NCI-H2107 (cell line): ENCODE measurements at places on chromosomes 11 and 22.
A peak's percentile ranks its signal among the peaks of the same experiment; 100 is the strongest.

DNA sequence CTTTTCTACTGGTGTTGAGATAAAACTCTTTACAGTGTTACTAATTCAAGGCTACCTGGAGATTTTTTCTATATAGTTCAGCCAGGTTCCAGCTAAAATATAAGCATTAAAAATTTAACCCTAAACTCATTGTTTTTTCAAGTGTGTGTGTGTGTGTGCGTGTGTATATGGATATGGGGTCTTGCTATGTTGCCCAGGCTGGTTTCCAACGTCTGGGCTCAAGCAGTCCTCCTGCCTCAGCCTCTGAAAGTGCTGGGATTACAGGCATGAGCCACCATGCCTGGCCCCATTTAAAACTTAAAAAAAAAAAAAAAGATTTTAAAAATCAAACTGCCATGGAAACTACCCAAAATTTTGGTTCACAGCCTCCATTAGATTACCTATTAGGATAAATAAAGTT lies 4.5 kb upstream of the PES1 start:
- no peak for DNase-seq

GRCh38 chr11:15913261-15913660 lies 443.1 kb downstream of the SOX6 start:
- DNase-seq: no peak

DNA sequence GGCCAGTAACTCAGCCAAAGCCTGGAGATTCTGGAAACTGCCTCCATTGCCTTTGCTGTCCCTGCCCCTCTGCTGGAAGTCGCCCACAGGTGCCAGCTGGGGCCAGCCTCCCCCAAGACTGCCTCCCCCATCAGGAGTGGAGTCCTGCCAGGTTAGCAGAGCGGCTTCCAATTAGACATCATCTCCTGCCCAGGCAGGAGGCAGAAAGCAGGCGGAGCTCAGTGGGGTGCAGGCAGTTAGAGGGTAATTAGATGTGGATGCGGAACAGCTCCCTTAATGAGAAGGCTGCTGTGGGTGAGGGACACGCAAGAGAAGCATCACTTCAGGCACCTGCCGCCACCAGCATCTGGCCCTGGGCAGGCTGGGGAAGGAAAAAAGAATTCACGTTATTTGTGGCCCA lies 90.9 kb upstream of the TP53I11 start:
- peak; percentile 74 for DNase-seq

DNA sequence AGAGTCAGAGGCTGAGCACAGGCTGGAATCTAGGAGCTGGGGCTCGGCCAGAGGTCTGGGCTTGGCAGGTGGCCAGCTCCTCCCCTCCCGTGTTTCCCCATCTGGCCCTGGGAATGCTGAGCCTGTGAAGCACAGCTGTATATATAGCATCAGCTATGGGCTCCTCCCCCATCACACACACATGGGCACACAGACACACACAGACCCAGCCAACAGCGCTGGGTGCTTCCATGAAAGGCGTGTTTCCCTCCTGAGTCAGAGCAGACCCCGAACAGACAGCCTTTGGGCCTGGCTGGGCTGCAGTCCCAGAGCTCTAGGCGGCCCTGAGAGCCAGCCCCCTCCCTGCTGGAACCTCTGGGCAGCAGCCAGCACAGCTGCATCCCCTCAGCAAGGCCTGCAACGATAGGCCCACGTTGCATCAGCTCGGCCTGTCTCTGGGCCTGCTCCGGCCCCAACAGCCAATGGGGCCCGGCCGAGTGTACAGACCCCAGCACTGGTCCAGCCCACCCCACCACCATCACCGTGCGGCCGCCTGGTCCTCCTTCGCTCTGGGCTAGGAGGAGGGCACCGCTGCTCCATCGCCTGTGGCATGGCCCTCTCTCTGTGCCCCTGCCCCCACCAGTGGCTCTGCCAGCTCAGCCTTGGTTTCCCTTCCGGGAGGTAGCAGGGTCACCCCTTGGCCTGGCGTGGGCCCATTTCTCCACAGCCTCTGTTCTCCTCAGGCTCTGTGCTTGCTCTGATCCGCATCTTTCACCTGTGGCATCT lies 7.6 kb upstream of the SERPINH1 start:
- no peak for DNase-seq

GRCh38 chr11:97979741-97980140 lies 1041.0 kb upstream of the CNTN5 start:
- DNase-seq: no peak

DNA sequence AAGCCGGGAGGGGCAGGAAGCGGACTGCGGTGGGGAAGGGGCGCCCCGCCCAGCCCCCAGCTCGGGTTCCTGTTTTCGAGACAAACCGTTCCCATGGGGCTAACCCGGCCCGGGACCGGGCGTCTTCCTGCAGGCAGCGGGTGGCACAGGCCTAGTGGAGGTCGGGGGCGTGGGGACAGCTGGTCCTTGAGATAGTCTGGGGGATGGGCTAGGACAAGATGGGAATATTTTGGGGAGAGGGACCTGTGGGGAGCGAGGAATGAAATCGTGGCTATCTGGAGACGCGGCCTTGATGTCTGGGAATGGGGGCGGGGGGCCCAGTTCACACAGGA lies 1.2 kb upstream of the RASGRP2 start:
- DNase-seq: no peak

DNA sequence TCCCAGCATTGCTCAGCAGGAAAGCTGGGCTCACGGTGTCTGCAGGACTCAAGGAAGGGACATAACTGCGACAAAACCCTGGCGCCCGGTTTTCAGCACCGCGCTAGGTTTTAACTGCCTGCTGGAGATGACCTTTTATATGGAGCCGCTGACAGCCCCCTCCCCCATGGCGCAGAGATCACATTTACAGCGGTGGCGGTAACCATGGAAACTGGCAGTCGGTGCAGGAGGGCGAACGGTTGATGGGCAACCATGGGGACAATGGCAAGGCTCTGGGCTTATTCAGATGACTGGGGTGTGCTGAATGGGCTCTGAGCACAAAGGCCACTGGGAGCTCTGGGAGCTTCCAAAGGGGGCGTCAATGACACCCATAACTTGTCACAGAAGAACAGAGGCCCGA lies 37.2 kb downstream of the CELSR1 start:
- no peak for DNase-seq

- no peak for DNase-seq
These were observed 1.0 kb downstream of the PAX6 start for GRCh38 chr11:31809857-31810778.

GRCh38 chr22:28024422-28024888 lies 105.4 kb upstream of the PITPNB start:
- DNase-seq: no peak

GRCh38 chr11:83827520-83827919 lies 541.4 kb upstream of the CCDC90B start:
- no peak for DNase-seq

DNA sequence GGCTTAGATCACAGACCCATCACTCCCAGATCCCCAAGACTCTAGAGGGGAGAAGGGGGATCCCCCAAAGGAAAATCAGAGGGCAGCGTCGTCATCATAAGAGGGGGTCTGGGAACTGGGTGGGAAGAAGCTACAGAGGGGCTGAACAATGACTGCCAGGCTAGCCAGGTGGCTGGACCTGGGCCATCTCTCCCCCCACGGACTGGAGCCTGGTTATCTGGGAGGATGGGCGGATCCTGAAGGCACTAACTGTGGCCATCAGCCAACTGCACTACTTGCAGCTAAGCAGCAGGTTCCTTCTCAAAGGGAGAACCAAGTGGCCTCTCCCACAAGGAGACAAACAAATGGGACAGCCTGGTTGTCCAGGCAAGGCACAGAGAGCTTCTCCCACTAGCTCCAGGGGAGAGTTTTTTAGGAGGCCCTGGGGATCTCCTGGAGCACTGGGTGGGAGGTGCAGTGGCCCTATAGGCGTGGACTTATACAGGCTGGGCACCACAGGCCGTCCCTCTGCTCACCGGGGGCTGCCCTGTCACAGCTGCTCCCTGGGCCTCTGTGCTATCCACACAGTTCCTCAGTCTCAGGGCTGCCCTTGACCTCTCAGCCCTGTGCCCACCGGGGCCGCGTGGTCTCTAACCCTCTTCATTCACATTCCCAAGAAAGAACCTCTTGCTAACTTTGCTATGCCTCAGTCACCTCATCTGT lies 15.4 kb downstream of the P2RY6 start:
- no peak for DNase-seq

DNA sequence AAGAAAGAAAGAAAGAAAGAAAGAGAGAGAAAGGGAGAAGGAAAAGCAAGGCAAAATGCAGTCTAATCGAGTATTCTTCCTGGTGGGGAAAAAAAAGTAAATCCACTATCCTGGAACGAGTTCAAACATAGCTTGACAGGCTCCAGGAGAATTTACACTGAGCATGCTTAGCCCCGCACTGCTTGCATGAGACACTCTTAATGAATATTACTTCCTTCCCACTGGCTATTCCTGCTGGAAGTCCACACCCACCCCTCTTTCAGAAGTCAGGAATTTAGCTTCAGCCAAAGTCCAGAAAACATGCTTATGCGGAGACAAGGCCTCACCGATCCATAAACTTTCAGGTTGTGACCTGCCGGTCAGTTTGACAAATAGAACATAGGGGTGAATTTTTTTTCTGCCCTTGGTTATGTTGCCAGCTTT lies 251.8 kb upstream of the BLID start:
- DNase-seq: no peak

DNA sequence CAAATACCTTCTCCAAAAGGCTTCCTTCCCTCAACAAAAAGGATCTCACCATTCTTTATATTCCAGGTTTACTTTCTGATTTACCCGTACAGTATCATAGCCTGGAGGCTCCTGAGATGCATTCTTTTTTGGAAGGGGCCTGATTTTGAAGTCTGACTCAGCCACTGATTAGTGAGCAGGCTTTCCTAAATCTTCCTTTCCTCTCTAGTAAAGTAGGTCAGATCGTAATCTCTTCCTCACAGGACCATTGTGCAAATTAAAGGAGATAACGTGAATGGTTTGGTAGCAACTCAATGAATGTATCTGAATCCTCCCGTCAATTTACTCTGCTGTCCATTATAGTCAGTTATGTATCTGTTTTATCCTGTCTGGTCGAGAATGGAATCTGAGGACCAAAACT lies 227.7 kb upstream of the ANO5 start:
- DNase-seq: no peak

- no peak for DNase-seq
These were observed 53.1 kb downstream of the OPCML start for GRCh38 chr11:133479209-133479608.

DNA sequence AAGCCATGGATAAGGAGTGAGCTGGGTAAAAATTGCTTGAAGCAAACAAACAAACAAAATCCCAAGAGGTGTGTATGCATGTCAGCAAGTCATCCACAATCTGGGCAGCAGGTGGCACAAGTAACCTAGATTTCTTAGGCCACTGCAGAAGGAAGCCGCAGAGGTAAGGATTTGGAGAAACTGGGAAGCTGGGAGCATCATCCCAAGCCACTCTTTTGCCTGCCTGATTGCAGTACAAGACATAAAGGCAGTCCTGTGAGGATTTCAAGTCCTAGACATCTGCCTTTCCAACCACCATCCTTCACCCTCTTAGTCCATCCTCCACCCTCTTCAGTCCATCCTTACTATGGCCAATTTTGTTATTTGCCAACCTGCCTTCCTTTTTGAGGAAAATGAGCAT lies 67.2 kb upstream of the BMAL1 start:
- DNase-seq: peak; percentile 69

DNA sequence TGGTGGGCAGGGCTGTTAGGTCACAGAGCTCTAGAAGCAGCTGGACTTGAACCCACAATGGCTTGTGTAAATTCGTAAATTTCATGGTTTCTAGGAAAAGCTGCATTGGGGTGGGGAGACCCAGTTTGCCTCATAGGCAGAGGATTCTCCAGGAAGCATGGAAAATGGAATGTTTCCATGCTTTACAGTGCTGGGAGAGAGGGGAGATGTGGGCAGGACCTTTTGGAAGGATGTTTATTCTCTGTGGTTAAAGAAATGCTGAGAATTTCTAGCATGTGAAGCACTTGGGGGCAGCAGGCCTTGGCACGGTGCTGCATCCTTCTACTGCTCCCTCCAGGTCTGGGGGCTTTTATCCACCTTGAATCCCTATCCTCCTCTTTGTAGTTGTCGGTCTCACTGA lies 46.3 kb downstream of the TRAF6 start:
- no peak for DNase-seq

GRCh38 chr11:128841461-128842072 lies 25.5 kb downstream of the KCNJ1 start:
- DNase-seq: no peak

DNA sequence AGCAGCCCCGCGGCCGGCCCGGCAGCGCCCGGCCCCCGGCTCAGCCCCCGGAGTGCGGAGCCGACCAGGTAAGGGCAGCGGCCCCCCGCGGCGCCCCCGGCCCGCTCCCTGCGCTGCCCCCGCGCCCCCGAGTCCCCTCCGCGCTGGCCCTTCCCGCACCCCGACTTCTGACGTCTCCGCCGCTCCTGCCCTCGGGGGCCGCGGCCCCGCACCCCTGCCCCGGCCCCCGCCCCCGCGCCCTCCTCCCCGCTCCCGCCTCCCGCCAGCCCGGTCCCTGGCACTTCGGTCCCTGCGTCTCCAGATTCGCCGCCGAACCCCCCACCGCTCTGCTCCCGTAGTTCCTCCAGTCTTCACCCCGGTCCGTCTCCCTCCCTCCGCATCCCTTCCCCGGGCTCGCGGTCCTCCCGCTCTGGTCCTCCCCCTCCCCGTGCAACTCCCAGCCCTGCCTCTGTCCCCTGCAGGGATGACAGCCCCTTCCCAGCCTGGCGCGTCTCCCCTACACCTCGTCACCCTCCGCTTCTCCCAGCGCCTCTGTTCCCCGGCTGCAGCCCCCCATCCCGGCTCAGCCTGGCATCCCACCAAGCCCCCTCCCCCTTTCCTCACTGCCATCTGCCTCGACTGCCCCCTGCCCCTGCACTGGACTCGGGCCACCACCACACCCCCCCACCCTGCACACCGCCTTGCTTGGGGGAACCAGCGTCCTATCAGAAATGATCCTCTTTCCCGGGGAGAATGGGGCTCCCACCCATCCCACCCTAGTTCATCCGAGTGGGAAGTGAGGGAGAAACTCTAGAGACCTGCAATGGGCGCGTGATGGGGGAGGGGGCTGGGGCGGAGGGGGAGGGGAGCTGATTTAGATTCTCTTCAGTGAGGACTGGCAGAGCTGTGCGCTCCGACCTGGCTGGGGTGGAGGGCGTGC lies 531 bp downstream of the GRIK4 start:
- no peak for DNase-seq

GRCh38 chr11:68969386-68969785 lies 11.4 kb downstream of the MRGPRD start:
- DNase-seq: no peak

DNA sequence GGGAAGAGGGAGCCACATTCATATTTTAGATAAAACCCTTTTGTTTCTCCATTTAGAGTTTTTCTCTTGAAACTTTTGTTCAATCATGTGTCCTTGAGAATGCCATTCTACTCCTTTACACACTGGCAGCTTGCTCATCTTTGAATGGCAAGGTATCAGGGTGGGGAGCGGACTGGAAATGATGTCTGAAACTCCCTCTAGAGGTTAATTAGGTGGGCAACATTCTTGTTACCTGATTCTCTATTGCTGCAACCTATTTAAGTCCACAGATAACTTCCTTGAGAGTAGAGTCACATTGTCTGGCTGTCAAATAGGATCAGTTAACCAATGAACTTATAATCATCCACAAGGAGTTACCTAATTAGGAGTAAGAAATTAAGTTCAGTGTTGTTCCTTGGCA lies 533.6 kb upstream of the API5 start:
- no peak for DNase-seq

GRCh38 chr22:22818861-22819855 lies 68.5 kb upstream of the IGLL5 start:
- DNase-seq: peak; percentile 52
